Hematopoietic multipotent progenitor cell treated with erythropoietin and hydrocortisone succinate and interleukin-3 and kit ligand, for 17 days (in vitro differentiated cells): ENCODE measurements at places on chromosomes 3 and 15.

- peak; percentile 12 for DNase-seq
Observed at GRCh38 chr3:99686955-99687612, 48.7 kb downstream of the COL8A1 start.

- DNase-seq = no peak
Observed at GRCh38 chr3:77055841-77056341, 16.0 kb downstream of the ROBO2 start.

- DNase-seq = no peak
Observed at GRCh38 chr3:53708001-53708621, 138.1 kb downstream of the CHDH start.

- no peak for DNase-seq
Observed at GRCh38 chr3:171307046-171307585, 153.1 kb downstream of the TNIK start.

GRCh38 chr15:26148156-26148860 lies 285.2 kb upstream of the ATP10A start:
- no peak for DNase-seq

DNA sequence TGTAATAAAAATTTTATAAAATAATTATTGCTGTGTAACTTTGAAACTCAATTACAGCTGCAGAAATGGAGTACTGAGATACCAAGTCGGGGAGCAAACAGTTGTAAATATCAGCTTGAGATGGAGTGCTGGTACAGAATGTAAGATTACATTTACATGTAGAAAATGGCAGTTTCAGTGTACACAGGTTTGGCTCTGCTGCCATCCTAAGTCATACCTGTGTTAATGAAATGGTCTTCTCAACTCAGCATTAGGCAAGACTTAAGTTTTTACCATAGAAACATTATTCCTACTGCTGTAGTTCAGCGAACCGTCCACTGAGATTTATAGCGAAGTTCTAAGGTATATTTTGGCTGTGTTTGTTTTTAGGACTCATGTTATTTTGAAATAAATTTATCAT lies 110.1 kb upstream of the TBL1XR1 start:
- no peak for DNase-seq

- DNase-seq = no peak
Observed at GRCh38 chr15:96889734-96890480, 559.4 kb downstream of the NR2F2 start.

DNA sequence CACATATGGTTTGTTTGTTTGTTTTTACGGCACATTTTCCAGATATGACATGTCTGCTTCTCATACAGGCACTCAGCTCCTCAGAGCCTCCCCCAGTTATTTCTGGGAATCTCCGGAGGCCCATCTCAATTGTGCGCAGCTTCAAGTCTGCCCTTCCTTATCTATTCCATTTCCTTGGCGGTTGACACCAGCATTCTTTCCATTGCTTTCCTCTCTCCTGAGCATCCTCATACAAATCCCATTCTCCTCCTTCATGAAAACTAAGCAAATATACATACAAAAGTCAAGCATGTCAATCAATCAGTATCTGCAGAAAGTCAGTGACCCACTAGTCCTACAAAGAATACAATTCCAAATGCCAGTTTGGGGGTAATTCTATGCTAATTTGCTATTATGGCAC lies 166.7 kb downstream of the SQOR start:
- DNase-seq = no peak

DNA sequence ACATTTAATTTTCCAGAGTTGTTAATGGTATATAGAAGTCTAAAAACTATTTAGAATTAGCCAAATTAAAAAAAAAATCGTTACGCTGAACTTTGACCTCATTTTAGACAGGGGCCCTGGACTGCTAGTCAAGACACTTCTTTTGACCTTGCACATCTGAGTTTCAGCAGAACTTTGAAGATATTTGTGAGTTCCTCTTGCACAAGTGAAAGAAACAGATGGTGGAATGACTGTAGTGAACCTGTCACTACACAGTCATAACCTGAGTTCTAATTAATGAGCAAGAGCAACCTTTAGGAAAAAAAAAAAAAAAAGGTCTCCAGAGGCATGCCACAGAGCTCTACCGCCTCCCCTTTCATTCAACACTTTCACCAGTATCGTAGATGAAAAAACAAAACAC lies 5.3 kb downstream of the MYO5C start:
- DNase-seq = no peak

DNA sequence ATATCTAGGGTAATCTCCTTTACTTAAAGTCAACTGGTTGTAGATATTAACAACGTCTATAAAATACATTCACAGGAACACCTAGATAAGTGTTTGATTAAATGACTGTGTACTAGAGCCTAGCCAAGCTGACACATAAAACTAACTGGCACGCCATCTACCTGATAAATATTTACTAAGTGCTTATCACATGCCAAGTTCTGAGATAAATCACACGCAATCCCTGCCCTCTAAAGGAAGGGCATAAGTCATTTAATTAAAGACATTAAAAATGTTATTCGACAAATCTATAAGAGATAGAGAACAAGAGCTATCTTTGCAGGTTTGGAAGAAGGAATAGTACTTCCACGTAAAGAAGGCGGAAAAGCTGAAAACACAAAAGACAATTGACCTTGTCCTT lies 11.1 kb upstream of the MB21D2 start:
- no peak for DNase-seq

DNA sequence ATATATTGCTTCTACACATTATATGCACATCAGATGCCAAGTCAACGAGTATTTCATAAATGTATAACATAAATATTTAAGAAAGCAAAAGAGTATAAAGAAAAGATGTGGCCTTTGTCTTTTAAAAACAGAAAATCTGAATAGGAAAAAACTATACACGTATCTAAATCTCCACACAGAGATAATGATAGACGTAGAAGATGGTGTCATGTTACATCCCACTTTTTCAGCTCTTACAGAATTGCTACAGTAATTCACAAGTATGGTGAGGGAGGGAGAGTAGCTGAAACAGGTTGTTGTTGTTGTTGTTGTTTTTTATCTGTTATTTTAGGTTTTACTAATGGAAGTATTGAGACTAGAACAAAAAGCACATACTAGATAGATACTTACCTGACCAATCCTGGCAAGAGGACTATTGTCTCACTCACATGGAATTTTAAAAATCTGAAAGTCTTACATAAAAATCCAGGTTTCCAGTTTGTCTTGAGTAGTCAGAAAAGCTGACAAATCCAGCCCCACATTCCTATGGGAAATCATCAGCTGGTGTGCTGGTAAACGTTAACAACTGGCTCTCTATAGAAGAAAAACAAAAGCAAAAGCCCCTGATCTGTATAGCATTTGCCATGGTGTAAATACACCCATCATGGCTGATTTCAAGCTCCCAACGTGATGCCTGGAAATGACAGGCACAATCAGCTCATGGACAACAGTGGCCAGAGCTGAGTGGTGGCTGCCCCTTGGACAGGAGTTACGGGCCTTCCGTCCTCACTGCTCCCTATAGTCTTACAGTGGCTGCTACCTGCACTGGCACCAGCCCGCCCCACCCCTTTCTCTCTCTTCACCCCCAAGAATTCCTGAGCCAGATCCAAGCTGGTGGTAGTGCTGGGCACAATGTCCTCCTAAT lies 47.4 kb upstream of the VGLL4 start:
- no peak for DNase-seq

- DNase-seq = no peak
Observed at GRCh38 chr3:117566926-117567325, 857.3 kb downstream of the TUSC7 start.

GRCh38 chr3:53040351-53040820 lies 5.5 kb downstream of the SFMBT1 start:
- DNase-seq = no peak

GRCh38 chr3:38368238-38368637 lies 21.7 kb downstream of the XYLB start:
- no peak for DNase-seq

- DNase-seq = no peak
Observed at GRCh38 chr3:184172681-184173373, 1.8 kb upstream of the AP2M1 start.

- DNase-seq = no peak
Observed at GRCh38 chr3:66439666-66440344, 61.0 kb downstream of the LRIG1 start.

DNA sequence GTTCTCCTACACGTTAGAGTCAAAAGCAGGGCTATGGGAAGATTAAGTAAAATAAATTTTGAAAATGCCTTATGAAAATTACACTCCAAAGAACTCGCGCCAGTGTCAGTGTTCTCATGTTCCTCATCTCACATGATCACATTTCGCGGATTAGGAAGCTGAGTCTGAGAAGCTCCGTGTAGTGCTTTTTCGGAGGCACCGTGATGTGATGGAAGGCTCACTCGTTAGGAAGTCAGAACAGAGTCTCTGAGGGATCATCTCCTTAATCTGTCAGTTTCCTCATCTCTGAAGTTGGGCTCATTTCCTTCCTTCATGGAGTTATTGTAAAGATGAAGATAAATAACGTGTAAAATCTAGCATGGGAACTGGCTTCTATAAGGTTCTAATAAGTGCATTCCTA lies 3.2 kb downstream of the ADIPOQ start:
- DNase-seq = no peak

DNA sequence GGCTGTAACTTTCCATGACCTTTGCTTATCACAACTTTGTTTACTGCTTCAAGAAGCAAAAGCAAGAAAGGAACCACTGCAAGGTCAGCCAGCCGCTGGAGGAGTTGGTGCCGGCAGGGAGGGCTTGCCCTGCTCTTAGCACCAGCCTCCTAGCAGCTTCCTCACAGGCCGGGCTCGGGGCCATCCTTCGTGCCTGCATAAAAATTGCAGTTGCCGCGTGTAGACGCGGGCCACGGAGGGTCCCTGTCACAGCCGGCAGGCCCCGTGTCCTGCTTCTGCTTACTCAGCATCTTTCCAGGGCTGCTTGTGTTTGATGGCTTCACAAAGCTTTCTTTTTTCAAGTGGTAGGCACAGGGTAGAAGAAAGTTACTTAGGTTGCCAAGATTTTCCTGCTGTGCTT lies 84.4 kb downstream of the PGPEP1L start:
- no peak for DNase-seq

- no peak for DNase-seq
Observed at GRCh38 chr3:169667166-169668071, 3.9 kb upstream of the MECOM start.

DNA sequence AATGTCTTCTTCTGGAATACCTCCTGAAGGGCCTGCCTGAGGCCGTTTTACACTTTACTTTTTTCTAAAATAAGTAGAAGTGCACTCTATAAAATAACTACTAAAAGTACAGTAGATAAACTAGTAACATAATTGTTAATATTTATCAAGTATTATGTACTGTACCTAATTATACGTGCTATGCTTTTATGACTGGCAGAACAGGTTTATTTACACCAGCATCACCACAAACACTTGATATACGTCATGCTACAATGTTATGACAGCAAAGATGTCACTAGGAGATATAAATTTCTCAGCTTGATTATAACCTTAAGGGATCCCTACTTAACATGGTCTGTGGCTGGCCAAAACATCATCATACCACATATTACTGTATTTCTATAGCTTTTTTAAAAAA lies 29.4 kb downstream of the DLG1 start:
- DNase-seq = no peak

- no peak for DNase-seq
Observed at GRCh38 chr3:24837601-24838000, 343.0 kb upstream of the THRB start.

DNA sequence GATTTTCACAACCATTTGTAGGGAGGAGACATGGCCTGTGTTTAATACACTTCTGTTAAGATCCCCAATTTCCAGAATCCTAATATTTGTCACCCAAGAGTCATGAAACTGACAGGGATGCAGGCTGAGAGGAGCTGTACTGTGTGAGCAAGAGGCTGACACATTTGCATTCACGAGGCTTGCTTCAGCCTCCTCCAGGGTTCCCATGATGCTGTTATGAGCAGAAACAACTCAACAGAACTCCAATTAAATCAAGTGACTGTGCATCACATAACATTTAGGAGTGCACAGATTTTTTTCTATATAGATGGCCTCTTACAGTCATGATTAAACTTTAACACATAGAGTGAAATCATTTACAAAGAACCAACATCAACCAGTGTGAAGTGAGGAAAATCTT lies 292.3 kb upstream of the STT3B start:
- DNase-seq = no peak

DNA sequence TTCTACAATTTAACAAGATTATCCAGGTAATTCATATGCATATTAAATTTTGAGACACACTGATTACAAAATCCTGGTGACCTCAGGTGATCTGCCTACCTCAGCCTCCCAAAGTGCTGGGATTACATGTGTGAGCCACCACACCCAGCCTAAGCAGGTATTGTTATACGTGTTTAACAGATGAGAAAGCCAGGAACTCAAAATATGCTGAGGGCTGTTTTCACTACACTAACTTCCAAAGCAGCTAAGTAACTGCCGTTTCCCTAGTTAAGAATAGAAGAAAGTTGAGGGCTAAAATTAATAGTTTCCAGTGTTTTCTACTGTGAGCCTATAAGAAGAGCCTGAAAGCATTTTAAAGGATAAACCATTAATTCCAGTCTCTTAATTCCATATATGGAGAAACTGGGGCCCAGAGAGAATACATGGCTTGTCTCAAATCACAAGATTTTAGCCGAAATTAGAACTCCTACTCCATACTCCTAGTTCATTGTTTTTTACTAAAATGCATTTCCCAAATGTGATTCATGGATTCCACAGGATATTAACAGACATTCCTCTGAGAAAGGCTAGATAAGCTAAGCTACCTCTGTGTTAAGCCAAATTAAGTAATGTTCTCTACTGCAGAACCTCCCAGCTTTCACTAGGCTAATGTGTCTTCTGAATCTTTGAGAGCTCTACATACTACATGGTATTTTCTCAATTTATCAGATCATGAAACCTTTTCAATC lies 17.0 kb upstream of the AVEN start:
- DNase-seq = no peak

- DNase-seq = no peak
Observed at GRCh38 chr3:21464746-21465145, 286.3 kb downstream of the ZNF385D start.

DNA sequence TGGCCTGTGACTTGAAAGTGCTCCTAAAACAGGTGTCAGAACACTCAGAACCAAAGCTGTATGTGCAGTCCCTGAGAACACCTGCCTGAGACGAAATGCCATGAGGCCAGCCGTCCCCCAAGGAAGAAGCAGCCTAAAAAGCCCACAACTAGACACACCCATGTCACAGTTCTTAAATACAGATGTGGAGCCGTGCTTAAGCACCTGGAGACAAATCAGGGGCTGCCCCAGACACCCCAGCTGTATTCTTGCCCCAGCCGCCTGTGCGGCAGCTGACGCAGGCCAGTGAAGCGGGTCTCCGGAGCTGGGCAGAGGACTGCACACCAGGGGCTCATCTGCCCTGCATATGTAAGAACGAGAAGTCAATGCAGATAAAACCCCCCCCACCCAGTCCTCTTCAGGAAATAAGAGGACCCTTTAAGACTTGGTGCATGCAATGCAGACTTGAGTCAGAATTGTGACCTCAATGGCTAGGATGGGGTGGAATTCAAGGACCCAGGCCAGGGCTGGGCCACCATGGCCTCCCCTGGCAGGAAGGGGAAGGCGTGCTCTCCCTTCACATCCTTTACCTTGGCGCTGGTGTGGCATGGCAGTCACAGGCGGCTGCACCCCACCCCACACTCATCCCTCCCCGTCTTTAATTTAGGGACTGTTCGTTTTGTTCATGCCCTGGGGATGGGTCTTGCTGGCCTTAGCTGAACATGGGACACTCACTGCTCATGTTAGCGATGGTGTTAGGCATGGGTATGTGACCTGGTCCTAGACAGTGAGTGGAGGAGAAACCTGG lies 27.7 kb upstream of the PLXNA1 start:
- DNase-seq = no peak

- DNase-seq = no peak
Observed at GRCh38 chr3:46593979-46594378, 18.3 kb upstream of the FAM240A start.
